Cerebellar nuclear complex (tissue), 1 donor: ENCODE measurements at places on chromosomes 2 and 18.

DNA sequence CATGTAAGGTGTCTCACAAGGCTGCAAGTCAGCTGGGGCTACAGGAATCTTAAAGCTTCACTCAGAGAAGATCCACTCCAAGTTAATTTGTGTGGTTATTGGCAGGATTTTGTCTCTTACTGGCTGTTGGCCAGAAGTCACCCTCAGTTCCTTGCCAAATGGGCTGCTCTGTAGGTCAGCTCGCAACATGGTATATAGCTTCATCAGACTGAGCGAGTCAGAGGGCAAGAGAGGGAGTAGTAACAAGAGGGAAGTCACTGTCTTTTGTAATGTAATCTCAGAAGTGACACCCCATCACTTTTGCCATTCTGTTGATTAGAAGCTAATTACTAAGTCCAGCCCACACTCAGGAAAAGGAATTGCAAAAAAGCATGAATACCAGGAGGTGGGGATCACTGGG, 119.5 kb downstream of the LRRTM1 start:
- DNase-seq: no peak

DNA sequence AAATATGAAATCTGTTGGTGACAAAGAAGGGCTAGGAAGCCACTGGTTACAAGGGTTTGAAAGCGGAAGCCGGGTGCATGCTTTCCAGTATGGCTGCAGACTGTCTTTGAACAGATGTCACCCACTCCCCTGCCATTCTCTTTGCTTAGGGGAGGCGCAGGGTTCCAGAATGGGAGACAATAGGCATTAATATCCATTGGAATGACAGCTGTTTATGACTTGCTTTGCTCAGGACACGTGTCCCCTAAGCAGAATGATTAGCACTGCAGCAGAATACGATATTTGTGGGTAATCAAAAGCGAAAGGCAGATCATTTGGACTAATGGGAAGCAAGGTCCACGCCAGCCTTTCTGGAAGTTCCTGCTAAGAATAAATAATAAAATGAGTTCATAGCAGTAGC, 25.8 kb upstream of the NRP2 start:
- DNase-seq: no peak

DNA sequence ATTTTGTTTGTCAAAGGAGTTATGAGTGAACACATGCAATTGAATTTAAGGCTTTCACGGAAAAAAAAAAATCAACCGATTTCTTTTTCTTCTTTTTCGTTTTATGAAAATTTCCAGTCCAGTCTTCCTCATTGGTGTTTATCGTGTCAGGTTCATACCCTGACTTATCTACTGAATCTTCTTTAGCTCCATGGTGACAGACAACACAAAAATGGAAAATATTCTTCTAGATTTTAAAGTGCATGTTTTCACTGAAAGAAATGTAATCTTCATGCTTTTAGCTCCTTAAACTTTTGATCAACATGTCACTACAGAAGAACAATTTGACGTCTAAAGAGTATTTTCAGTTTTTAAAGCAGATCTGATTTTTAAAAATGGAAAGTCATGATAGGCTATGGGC, 14.7 kb downstream of the KCNE4 start:
- no peak for DNase-seq

- DNase-seq: no peak
Measured at GRCh38 chr2:240810199-240810598, 9.8 kb downstream of the KIF1A start.

- DNase-seq: peak; percentile 41
Measured at GRCh38 chr2:190507135-190507534, 27.4 kb downstream of the NEMP2 start.

- peak; percentile 28 for DNase-seq
Measured at GRCh38 chr2:121489911-121490583, 40.6 kb upstream of the RNU4ATAC start.

GRCh38 chr2:102048465-102048864, 56.7 kb downstream of the IL1R2 start:
- DNase-seq: no peak

DNA sequence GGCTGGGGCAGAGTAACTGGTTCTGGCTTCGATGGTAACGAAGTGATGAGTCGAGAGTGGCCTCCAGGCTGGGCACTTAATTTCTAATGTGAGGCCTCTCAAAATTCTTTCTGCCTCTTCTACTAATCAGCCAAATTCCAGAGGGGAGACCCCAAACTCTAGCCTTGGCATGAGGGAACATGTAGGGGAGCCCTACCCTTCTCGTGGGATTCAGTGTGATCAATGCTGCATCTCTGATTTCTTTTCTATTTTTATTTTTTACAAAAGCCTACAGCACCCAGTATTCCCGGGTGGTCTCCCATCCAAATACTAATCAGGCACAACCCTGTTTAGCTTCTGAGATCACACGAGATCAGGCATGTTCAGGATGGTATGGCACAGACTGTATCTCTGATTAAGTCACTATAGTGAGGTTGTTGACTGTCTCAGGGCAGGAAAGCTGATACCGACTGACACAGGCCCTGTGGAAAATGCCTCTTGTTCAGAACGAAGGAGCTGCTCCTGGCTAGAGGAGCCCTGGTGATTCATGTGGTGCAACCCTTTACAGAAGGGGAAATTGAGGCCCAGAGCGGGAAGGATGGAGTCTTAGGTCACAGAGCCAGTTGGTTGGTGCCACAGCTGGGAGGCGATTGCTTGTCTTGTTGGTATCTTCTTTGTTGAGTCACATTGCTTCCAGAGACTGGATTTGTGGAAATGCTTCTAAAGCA, 126.3 kb upstream of the HS6ST1 start:
- no peak for DNase-seq

- no peak for DNase-seq
Measured at GRCh38 chr2:197628043-197628500, 47.3 kb downstream of the RFTN2 start.

- DNase-seq: no peak
Measured at GRCh38 chr2:234708091-234708683, 211.3 kb upstream of the ARL4C start.

DNA sequence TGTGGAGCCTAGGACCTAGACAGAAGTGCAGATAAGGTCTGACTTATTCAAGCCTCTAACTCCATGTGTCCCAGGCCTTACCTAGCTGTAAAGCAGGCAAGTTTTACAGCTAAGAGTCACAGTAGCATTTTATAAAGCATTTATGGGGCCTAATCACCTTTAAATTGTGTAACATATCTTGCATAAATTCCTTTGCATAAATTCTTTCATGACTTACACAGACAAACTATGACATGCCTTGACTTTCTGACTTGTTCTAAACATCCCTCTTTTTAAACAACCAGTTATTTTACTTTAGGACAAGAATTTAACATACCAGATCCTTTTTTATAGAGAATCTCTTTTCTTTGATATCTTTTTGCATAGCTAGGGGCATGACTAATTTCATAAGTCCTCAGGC, 1257.8 kb upstream of the NRXN1 start:
- DNase-seq: no peak

DNA sequence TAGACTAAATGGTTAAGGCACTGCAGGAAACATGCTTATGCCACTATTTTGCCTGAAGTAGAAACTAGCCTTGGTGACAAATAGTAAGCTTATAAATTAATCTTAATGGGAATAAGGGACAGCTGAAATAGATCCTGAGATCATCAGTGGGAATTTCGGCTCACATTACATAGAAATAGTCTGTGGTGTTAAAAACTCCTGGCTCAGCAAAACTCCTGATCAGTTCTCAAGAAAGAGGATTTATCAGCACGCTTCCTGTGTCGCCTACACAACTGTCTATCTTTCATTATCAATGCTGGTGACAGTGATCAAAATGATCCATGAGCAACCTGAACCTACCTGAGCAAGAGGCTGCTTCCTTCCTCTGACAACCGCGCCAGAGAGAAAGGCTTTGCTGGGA, 17.0 kb upstream of the DNER start:
- no peak for DNase-seq
